ENCODE measurements at places on chromosomes 5 and 9.

- DNase-seq, result no peak
These were observed 5.4 kb downstream of the NPDC1 start for GRCh38 chr9:137040568-137040967.

DNA sequence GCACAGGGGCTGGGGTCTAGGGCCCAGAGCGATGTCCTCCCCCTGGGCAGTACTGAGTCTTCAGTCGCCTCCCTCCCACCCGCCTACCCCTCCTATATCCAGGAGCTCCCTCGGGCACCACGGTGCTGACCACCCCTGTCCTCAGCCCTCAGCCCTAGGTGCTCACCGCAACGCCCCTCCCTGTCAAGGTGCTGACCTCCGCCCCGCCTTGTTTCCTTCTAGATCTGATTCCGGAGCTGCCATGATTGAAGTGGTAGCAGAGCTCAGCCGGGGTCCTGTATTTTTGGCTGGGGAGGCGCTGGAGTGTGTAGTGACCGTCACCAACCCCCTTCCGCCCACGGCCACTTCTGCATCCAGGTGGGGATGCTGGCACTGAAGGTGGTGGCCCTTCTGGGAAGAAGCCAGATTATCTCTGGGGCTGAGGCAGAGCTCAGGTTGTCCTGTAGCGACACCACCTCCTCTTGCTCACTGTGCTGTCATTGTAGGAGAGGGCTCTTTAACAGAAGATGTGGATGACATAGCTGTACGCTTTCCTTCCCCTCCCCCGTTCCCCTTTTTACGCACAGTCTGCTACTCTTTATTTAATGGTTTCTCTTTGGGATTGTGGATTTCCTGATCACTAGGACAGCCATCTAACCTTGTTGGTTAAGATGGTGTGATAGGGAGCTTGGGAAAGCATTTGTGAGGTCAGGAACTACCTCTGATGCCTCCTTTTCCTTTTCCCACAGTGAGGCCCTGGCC, 598 bp downstream of the RGP1 start:
- no peak for DNase-seq

DNA sequence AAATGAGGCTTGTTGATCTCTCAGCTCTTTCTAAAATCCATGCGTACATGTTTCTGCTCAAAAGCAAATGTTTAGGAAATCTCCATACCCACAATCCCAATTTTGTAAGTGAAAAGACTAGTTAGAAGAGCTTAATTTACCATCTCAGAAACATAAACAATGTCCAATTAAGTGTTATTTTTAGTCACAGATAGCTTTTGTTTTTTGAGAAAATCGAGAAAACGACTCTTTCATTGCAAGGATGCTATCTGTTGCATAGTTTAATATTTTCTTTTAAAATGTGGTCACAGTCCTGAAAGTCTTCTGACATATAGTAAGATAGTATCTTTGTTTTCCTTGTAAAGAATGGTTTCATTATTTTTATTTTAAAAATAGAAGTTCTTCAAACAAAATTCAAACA, 338.0 kb upstream of the DAB2 start:
- no peak for DNase-seq

DNA sequence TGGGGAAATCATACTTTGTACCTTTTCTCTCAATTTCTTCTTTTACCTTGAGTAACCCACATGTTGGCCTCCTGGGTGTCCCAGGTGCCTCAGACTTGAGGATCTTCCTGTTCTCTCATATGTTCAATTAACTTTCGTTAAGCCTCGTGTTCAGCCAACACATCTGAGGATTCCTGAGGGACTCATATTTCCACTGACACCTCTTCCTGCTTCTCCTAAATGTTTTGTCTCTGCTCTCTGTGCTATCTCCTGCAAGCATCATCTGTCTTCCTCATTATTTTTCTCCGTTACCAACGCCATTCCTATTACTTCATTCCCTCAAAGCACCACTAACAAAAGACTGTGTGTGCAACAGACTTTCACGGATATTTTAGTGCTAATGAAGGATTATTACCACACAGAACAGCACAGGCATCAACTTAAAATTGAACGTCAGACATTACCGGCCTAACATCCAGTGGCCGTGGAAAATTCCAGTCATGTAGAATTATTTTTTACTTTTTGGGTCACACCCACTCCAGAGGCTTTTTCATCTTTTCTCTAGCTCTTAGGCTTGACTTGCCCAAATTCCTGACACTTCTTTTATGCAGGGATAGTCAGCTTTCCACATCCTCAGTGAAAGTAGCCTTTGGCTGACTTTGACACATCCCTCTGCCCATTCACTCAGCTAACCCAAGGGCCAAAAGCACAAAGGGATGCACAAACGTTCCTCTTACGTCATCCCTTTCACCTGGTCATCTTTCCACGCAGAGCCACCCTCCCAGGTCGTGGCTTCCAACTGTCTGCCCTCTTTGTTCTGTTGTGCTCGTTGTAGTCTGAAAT, 46.0 kb upstream of the OSMR start:
- DNase-seq, result no peak

GRCh38 chr9:14119694-14120514, 194.0 kb downstream of the NFIB start:
- no peak for DNase-seq

DNA sequence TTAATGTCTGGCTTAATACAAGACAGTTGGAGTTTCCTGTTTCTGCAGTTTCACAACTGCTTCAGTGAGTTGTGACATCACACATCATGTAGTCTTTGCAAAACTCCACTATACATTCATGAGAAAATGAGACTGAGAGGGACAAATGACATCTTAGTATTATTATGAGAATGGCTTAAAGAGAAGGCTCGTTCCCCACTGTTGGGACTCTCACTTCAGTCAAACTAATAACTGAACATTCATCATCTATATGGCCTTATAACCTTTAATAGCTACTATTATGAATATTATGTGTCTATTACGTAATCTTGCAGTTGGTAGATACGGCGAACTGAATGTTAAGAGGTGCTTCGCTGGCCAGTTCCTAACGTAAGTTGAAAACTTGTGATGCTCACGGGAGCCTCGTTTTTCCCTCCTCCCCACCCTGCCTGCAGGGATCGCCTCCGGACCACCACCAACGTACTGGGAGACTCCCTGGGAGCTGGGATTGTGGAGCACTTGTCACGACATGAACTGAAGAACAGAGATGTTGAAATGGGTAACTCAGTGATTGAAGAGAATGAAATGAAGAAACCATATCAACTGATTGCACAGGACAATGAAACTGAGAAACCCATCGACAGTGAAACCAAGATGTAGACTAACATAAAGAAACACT, 79.4 kb downstream of the SLC1A3 start:
- DNase-seq, result no peak

GRCh38 chr9:91811024-91811909, 138.8 kb downstream of the ROR2 start:
- no peak for DNase-seq

DNA sequence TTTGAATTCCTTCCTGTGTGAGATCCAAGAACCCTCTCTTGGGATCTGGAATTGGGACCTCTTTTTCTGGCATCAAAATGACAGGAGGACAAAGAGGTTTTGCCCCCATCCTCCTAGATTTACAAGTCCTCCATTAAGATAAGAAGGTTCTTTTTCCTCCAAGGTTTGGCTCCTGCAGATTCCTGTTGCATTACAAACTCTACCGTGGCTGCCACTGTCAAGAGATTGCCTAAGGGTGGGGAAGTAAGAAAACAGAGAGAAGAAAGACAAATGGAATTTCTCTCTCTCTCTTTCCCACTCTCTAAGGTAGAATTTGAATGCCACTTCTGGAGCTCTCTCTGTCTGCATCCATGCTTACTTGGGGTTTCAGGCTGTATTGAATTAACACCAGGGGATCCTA, 12.0 kb upstream of the SVEP1 start:
- no peak for DNase-seq

- DNase-seq, result no peak
These were observed 188.2 kb downstream of the DMRT2 start for GRCh38 chr9:1238407-1238806.

DNA sequence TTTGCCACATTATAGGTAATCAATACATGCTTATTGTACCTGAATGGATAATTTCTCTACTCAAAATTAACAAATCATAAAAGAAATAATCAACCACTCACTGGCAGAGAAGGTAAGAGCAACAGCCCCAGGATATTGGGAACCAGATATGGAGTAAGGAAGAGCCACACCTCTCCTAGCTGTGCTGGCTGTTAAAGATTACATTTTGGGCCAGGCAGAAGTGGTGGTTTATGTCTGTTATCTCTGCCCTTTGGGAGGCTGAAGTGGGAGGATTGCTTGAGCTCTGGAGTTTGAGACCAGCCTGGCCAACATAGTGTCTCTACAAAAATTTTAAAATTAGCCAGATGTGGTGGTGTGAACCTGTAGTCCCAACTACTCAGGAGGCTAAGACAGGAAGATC, 56.4 kb downstream of the BHMT start:
- DNase-seq, result no peak

DNA sequence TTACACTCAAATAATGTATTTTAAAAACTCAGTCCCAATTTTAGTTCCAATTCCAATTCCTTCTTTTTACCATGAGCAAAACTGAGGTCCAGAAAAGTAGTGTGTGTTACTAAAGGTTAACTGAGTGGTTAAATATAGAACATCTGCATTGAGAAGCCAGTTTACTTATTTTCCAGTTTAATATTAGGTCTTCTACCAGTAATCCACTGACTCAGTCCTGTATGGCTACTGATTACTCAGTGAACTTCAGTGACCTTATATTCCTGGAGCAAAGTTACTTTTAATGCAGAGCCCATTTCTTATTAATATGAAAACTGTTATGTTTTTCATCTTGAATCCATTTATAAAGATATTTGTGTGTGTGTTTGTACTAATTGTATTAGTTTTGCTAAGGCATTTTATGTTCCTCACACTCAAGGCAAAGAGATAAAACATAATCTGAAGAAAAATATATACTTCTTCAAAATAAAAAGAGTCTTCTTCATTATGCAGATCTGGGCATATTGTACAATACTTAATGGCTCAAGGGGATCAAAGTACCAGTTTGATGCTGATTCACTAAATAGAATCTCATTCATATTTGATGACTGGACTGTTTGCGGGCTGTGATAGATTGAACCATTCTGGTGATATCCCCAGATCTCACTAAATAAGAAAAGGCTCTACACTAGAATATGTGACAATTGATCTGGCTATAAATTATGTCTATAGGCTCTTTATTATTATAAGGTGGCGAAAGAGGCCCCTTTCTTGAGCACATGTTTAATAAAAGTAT, 60.8 kb downstream of the DMXL1 start:
- DNase-seq, result no peak

DNA sequence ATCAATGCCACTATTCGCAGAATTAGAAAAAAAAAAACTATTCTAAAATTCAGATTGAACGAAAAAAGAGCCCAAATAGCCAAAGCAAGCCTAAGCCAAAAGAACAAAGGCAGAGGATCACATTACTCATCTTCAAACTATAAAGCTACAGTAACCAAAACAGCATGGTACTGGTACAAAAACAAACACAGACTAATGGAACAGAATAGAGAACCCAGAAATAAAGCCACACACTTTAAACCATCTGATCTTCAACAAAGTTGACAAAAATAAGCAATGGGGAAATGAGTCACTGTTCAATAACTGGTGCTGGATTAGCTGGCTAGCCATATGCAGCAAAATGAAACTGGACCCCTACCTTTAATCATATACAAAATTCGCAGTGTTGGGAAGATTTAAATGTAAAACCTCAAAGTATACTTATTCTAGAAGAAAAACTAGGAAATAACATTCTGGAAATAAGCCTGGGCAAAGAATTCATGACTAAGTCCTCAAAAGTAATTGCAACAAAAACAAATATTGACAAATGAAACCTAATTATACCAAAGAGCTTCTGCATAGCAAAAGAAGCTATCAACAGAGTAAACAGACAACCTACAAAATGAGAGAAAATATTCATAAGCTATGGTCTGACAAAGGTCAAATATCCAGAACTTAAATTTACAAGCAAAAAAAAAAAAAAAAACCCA, 153.7 kb downstream of the NDUFS4 start:
- no peak for DNase-seq

DNA sequence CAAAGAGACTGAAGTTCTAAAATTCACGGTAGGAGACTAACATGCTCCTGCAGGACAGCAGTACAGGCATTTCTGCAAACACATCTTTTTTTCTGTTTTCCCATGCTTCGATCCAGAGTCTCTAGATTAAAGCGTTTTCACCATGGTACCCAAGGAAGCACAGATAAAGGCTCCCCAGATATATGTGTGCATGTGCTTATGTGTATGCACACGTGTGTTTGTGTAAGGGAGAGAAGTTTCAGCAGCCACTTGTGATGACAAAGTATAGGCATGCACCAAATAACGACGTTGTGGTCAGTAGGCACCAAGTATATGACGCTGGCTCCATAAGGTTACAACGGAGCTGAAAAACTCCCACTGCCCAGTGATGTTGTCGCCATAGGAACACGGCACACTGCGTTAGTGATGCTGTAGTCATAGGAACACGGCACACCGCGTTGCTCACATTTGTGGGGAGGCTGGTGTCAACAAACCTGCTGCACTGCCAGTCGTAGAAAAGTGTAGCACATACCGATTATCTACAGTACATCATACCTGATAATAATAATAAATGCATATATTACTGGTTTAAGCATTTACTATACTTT, 21.7 kb downstream of the MED10 start:
- DNase-seq, result no peak
